Activated CD4-positive, alpha-beta T cell treated with anti-CD3 and anti-CD28 coated beads, Interleukin-10, Interleukin-2, amounts not matched to agents 100 ng/mL and 50 ng/mL, durations not matched to agents 16 hours and 8 hours (primary cell): ENCODE measurements at places on chromosomes 16 and 17.
A peak's percentile ranks its signal among the peaks of the same experiment; 100 is the strongest.

GRCh38 chr17:81012574-81013447 is 21.2 kb downstream of the CHMP6 start:
- no peak for DNase-seq

GRCh38 chr16:88367560-88367959 is 15.2 kb upstream of the ZNF469 start:
- no peak for DNase-seq

- DNase-seq: no peak
Observed at GRCh38 chr17:37742116-37742761, 2.6 kb downstream of the HNF1B start.

DNA sequence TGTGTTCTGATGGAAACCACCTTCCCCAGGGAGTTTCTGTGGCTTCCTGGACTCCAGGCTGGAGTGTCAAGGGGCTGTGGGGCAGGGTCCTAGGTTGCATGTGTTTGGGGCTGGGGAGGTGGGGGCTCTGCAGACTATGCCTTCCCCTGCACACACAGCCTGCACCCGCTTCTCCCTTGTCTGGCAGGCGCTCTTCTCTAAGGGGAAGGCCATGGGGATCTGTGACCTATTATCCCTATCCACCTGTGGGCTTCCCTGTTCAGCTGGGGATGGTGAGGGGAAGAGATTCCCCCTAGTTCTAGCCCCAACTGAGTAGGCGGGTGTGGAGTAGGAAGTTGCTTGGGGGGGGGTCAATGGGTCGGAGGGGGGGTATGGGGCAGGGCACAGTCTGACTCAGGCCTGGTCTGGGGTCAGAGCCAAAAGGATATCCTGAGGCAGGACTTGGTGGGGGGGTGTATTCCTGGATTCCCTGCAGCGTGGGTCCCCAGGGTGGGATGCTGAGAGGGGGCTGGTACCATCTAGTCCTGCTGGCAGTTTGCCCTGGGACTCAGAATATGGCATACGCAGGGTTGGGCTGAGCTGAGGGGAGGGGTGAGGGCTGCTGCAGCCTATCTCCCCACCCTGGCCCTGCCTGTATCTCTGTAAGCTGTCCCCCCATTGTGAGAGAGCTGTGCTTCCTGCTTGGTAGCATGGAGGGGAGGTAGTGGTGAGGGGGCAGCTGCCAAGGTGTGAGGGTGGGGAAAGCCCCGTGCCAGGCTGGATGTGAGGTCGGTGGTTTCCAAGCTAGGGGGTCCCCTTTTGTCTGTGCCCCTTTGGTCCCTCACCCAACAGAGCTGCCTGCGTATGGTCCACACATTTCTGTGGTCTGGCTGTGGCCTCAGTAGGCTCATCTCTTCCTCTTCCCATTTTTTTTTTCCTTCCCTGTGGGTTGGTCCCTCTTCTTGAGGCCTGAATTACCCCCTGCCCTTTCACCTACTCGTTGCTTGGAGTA is 14.7 kb downstream of the RARA start:
- peak; percentile 69 for DNase-seq

- no peak for DNase-seq
Observed at GRCh38 chr16:4796982-4797804, 2.0 kb downstream of the SMIM22 start.

- no peak for DNase-seq
Observed at GRCh38 chr17:9451934-9452333, 123.7 kb downstream of the STX8 start.

DNA sequence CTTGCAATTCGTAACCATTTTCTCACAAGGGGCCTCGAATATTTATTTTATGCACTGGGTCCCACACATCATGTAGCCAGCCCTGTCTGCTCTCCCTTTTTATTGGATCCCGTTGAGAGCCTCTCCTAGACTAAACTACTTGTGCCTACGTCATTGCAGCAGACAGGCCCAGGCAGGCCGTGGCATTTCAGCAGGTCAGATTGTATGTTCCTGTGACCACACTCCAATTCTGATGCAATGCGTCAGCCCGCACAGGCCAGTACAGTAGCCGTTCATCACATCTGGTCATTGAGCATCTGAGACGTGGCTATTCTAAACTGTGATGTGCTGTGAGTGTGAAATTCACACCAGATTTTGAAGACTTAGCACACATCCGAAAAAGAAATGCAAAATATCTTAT is 42.2 kb downstream of the ABAT start:
- DNase-seq: no peak

GRCh38 chr17:51951741-51952140 is 206.8 kb downstream of the CA10 start:
- DNase-seq: no peak

DNA sequence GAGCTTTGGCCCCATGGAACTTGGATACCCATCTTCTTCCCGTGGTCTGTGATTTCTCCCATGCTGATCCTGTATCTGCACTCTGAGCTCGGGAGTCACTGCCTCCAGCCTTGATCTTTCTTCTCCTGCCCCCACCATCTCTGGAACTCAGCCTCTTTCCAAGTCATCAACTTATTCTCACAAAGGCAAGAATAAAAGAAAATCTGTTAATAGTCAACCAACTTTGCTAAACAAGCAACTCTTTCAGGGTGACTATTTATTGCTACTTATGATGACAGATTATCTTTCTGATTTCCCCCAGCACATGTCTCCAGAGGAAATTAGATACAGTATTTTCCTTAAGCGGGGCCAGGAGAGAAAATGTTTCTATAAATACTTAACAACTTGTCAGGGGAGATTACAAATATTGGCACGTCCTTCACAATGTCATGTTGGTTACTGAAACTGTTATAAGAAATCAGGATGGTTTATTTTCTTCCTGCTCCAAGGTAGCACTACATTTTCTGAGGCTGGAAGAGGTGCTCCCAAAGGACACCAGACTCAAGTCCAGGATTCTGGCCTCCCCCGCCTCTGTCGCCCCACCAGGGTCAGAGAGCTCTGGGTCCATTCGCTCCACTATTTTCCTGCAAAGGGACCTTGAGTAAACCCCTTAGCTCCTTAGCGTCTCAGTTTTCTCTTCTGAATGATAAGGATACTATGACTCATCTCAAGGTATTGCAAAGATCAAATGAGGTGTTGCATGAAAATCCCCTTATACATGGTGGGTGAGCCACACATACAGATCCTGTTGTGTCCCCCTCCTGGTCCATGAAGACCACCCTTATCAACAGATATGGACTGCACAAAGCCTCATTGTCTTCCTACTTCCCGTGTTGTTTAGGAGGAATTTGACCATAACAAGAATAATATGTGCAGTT is 205.2 kb upstream of the WSCD1 start:
- DNase-seq: no peak

DNA sequence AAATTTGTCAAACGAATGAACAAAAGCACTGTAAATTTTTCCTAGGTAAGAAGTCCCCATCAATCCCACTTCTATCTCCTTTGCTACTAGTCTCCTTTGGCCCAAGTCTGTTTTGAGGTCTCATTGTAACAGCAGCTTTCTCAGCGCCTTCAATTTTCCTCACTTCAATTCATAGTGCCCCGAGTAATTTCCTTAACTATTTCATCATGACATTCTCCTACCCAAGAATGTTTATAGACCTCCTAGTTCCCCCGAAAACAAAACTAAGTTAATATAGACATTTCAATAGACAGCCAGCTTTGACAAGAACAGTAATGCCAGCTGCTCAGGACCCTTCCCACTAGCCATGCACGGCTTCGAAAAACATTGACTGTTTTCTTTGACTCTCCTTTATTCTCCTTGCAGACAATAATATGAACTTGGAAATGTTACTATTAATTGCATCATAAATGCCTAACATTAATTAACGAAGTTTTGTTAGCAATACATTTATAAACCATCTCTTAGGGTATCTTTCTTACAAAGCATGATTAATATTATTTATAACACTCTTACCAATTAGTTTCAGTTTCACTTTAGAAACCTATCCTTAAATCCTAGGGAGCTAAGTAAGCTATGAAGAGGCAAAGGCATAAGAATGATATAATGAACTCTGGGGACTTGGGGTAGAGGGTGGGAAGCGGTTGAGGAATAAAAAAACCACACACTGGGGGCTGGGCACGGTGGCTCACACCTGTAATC is 22.8 kb downstream of the GLG1 start:
- DNase-seq: no peak

- DNase-seq: no peak
Observed at GRCh38 chr17:32495359-32496231, 8.8 kb downstream of the CDK5R1 start.

GRCh38 chr17:49667854-49668253 is 10.0 kb downstream of the SPOP start:
- no peak for DNase-seq

GRCh38 chr17:62713086-62713881 is 85.8 kb downstream of the MRC2 start:
- DNase-seq: no peak

GRCh38 chr17:8781776-8782175 is 17.4 kb downstream of the MFSD6L start:
- no peak for DNase-seq

GRCh38 chr16:53773150-53773846 is 69.3 kb downstream of the FTO start:
- DNase-seq: peak; percentile 17
